Fibroblast of the conjunctiva (primary cell): ENCODE measurements at places on chromosomes 5 and 9.

DNA sequence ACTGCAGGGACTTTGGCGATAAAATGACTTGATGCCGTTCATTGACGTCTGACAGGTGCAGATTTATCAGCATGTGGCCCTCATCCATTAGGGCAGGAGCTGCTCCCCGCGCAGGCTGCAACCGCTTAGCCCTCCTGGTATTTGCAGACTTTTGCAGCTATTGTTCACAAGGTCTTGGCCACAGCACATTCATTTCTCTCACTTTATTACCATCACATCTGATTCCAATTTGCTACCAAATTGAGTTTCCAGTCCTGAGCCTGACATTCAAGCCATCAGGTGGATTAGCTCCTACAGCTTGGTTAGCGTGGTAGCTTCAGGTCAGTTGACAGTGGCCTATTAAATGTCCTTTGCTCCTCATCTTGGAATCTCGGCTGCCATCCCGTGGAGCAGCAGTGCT lies 299.2 kb downstream of the CD180 start:
- DNase-seq, result no peak

- no peak for DNase-seq
Measured at GRCh38 chr5:37769108-37769507, 70.7 kb downstream of the GDNF start.

DNA sequence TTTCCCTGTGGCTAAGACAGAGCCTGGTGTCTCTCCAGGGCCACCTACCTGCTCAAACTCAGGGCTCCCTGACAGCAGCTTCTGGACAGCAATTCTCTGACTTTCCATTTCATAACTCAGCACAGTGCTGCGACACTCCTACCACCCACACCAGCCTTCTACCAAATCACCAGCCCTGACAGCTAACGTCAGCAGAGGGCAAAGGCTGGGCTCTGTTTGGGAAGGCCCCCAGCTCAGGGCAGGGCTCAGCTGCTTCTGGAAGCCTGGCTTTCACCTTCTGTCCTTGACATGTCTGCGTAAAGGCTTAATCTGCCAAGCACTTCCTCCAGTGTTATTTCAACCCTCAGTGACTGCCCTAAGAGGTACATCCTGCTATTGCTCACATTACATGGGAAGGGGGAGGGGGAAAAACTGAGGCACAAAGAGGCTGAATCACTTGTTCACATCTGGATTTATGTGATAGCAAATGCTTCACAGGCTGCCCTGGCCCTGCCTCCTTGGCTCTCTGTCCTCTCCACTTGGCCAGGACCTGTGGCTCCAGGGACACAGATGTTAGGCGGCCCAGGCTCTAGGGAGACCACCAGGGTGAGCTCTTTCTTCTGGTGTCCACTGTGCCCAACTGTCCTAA lies 102.5 kb upstream of the PANK3 start:
- peak; percentile 49 for DNase-seq

DNA sequence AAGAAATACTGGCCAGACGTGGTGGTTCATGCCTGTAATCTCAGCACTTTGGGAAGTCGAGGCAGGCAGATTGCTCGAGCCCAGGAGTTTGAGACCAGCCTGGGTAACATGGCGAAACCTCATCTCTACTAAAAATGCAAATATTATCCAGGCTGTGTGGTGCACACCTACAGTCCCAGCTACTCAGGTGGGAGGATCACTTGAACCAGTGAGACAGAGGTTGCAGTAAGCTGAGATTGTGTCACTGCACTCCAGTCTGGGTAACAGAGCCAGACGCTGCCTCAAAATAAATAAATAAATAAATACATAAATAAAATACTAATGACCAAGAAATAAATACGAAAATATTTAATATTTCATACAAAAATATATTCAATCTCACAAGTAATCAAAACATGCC lies 18.8 kb downstream of the KLF9 start:
- DNase-seq, result no peak

DNA sequence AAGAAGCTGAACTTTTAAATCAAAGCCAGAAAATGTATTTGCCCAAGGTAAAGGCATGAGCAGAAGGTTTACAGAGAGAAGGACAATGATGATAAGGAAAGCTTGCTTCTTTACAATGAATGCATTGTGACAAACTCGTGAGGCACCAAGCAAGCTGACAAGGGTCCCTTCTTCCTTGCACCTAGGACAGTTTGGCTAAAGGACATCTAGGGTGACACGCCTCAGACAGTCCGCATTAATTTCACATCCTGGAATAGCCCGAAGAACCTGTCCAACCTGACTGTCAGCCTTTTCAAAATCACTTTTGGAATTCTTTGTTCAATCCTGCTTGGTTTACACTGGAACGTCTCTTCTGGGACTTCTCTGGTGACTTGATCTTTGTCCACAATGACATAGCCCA lies 146.4 kb upstream of the MAP3K1 start:
- DNase-seq, result no peak

DNA sequence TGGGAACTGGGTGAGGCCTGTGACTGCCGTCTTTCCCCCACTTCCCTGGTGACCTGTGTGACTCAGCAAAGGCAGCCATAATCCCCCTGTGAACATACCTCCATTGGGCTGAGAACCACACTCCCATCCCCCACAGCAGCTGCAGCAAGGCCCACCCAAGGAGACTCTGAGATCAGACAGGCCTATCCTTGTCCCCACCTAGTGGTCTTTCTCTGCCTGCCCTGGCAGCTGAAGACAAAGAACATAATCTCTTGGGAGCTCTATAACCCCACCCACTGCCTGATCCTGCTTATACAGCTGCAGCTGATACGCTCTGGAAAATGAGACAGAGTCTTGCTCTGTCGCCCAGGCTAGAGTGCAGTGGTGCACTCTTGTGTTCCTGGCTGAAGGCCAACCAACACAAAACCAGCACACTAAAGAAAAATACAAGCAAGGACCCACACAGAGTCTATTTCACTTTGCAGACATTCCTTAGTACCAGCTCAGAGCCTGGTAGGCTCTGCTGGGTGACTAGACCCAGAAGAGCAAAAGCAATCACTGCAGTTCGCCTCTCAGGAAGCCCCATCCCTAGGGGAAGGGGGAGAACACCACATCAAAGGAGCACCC lies 106.7 kb downstream of the MCTP1 start:
- peak; percentile 56 for DNase-seq

- DNase-seq, result no peak
Measured at GRCh38 chr5:56757077-56757476, 58.3 kb upstream of the MAP3K1 start.

GRCh38 chr9:15846611-15847010 lies 293.8 kb downstream of the CCDC171 start:
- DNase-seq, result no peak

GRCh38 chr5:127111112-127111511 lies 37.8 kb upstream of the C5orf63 start:
- DNase-seq, result no peak

GRCh38 chr5:149795360-149795759 lies 65.2 kb downstream of the PPARGC1B start:
- no peak for DNase-seq

- no peak for DNase-seq
Measured at GRCh38 chr5:98076501-98076900, 697.0 kb upstream of the RGMB start.

DNA sequence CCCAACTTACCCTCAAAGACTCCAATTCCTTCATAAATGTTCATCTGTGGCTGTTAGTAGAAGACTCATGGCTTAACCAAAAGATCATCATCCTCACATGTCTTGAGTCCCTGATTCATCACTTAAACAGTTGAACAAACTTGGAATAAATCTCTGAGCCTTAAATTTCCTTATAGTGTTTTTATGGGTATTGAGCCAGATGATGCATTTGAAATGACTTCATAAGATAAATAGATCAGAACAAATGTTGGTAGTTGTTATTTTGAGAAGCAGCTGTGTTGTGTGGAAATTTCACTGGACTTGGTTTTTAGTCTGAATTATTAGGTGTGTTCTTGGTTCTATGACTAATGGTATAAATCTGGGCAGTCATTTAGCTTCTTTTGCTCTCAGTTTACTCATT lies 236.2 kb downstream of the NNT start:
- peak; percentile 75 for DNase-seq

DNA sequence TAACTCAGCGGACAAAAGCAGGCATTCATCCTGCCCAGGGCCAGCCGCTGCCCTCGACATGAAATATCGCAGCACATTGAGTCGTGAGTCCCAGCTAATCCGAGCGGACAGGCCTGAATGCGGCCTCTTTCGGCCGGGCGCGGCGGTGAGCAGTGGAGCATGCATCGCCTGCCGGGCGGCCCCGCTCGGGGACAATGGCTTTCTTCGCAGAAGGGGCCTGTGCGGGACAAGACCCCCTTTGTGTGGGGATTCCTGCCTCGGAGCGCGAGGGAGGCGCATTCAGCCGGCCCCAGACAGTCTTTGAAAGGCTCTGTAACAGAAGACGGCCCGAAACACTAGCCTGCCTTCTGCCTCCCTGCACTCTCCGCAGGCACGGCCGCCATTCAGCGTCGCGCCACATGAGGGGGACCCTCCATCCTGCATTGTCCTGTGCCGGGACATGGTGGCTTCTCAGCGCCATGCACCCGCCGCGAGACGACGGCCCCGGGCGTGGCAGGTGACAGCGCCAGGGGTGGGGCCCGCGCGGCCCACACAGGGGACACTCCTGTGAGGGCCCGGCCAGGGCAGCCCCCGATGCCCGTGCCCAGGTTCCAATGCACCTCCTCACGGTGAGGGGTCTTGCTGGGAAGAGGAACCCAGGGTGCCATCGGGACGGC lies 52.0 kb downstream of the EXD3 start:
- DNase-seq, result no peak

DNA sequence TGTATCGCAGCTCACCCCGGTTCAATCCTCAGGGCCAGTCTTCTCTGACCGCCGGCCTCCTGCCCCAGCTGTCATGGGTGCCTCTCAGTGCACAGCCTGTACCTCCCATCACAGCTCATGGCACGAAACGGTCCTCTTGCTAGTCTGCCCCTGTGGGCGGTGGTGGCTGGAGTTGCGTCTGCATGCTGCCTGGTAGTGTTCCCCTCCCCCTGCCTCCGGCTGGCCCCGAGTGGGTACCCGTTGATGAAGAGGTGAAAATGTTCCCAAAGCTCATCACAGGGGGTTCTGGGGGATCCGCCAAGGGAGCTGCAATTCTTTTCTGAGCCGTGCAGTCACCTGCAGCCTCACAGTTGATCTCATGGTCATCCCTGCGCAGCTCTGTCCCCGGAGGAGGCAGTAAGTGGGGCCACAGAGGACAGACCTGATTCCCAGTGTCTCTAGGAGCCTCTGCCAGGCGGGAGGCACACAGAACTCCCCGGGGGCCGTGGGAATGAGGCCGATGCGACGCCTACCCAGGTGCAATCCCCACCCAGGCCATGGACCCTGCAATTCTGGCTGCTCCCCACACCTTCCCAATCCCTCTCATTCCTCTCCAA lies 34.7 kb upstream of the FIBCD1 start:
- no peak for DNase-seq

DNA sequence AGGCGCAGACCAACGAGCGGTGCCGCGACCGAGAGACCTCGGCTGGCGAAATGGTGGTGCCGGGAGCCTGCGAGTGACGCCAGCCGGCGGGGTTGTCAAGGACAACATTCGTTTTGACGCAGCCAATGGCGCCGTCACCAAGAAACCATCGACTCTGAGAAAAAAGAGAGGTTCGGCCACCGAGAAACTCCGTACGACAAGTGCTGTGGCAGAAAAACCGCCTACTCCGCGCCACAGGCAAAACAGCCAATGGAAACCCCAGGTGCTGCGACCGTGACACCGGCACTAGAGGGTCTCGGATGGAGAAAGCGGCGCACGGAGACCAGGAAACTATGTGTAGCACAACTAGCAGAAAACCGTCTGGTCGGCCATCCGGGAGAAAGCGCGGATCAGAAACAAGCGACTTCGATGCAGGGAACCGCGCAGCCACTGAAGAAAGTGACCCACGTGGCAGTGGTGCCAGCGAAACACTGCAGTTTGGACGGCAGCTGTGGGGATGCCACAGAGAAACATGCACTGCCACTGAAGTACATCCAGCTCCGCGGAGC lies 88.8 kb downstream of the ANXA2R start:
- no peak for DNase-seq

DNA sequence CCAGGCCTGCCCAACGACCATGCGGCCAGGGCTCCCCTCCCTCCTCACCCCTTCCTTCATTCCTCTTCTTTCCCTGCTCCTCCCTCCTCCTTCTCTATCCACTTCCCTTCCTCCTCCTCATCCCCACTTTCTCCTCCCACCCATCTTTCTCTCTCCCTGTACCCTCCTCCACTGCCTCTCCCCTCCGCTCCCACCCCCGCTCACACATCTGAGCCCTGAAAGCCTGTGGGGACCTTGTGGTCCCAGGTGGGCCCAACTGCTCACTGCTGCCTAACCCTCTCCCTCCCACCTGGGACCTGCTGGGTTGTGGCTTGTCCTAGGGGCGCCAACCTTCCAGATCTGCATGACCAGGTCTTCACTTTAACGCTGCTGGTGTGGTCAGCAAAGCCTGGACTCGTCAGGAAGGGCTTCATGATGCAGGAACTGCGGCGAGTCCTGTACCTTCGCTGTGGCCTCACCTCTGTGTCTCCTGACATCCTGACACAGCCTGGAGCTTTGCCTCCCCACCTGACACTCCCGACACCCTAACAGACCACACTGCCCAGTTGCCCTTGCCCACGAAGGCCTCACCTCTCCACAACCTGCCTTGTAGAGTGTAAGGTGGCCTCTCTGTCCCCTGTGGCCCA lies 34.6 kb downstream of the C5orf15 start:
- DNase-seq, result no peak

- no peak for DNase-seq
Measured at GRCh38 chr9:35960039-35960655, 2.2 kb upstream of the OR2S2 start.

GRCh38 chr5:112586596-112587062 lies 151.1 kb upstream of the APC start:
- no peak for DNase-seq

DNA sequence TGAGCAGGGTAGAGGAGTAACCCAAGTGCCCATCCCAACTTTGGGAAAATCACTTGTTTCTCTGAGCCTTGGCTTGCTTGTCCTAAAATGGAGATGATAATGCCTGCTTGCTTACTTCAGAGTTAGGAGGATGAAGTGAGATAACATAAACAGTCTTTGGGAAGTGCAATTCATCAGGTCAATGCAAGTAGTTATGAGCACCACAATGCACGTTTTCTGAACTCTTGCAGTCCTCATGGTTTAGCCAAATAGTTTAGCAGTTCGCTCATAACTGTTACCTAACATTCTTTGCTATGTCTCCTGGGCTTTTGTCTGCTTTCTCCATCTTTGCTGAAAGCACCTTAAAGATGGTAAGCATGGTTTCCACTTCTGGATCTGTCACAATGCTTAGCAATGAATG lies 270.0 kb downstream of the ADAMTSL1 start:
- no peak for DNase-seq

- peak; percentile 12 for DNase-seq
Measured at GRCh38 chr5:73030995-73031394, 75.2 kb downstream of the FCHO2 start.

- no peak for DNase-seq
Measured at GRCh38 chr5:125100951-125101350, 354.5 kb upstream of the ZNF608 start.

GRCh38 chr5:127326976-127327755 lies 36.6 kb downstream of the MEGF10 start:
- DNase-seq, result no peak

DNA sequence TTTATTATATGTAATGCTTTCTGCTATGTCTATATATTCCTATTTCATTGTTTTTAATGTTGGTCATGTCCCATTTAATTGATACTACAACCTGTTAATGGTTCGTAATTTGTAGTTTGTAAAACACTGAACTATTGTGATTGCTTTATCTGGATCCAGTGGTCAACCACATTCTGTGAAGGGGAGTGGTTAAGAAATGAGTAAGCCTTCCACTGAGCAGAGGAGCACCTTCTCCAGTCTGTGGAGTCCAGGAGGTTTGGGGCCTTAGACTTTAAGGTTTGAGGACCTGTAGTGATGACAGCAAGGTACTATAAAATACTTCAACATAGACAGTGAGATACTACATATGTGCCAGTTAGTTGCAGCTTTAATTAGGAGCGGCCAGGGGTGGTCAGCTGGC lies 67.7 kb upstream of the RAD23B start:
- no peak for DNase-seq
